Stimulated activated CD4-positive, alpha-beta T cell treated with anti-CD3 and anti-CD28 coated beads, Interleukin-12 subunit alpha, Interleukin-12 subunit beta, amount 100 ng/mL, for 4 hours (primary cell): ENCODE measurements at places on chromosomes 13 and 19.

- no peak for DNase-seq
These were observed 16.0 kb upstream of the MRI1 start for GRCh38 chr19:13748169-13748828.

GRCh38 chr13:105471673-105472072, 1063.8 kb downstream of the EFNB2 start:
- no peak for DNase-seq

DNA sequence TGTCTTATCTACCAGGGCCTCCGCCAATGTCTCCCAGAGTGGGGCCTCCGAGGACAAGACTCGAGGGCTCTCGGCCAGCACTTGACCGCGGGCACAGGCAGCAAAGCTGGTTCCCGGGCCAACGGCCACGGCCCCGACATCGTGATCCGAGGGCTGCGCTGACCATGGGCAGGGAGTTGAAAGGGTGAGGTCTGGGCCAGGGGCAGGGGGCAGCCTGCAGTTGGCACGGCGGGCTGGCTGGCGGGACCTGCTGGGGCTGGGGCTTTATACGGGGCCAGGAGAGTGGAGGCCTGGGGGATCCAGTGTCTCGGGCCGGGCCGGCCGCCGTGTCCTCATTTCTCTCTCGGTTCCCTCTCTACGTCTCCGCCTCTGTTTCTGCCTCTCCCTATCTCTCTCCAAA, 9.8 kb upstream of the LINGO3 start:
- DNase-seq = no peak

- no peak for DNase-seq
These were observed 14.7 kb upstream of the B3GLCT start for GRCh38 chr13:31184981-31185645.

GRCh38 chr19:52094526-52095130, 937 bp downstream of the ZNF841 start:
- no peak for DNase-seq

- DNase-seq = no peak
These were observed 26.4 kb downstream of the C13orf46 start for GRCh38 chr13:113947311-113948033.

- no peak for DNase-seq
These were observed 67.1 kb downstream of the NUFIP1 start for GRCh38 chr13:44921931-44922758.

DNA sequence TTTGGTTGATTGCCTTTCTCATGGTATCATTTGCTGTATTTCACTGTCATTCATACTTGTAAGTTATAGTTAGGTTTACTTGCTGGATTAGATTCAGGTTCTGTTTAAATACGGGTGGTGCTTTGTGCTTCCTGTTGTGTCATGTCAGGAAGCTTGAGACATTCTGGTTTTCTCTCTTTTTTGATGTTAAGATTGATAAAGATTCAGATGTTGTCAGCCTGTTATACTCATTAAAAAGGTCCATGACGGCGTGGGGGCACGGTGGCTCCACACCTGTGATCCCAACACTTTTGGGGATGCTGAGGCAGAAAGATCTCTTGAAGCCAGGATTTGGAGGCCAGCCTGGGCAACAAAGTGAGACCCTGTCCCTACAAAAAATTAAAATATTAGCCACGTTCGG, 45.7 kb downstream of the NAA16 start:
- DNase-seq = peak; percentile 12

- peak; percentile 66 for DNase-seq
These were observed at the start of gene KATNAL1 for GRCh38 chr13:30307194-30307970. Gene KATNAL1 (minus strand): TSS chr13:30307551. CDS start chr13:30283777, 23,774 bp downstream.

GRCh38 chr13:105139380-105140285, 1395.8 kb downstream of the EFNB2 start:
- DNase-seq = peak; percentile 25

- DNase-seq = no peak
These were observed 26.3 kb downstream of the BCAT2 start for GRCh38 chr19:48784527-48784926.
